ENCODE measurements at places on chromosomes 2 and 18. TPM values are rescaled to one million over a fixed set of nuclear protein-coding genes. Genes with fewer than 3 reads are reported as not detected.

The CXCR1 gene
- total RNA-seq, result not detected

The TIMM21 gene
- total RNA-seq, result 41.9 TPM

The DLX1 gene
- total RNA-seq, result 0.36 TPM

The IL1RL1 gene
- total RNA-seq, result under 0.01 TPM

GRCh38 chr18:79385326-79385707, 10.4 kb upstream of the NFATC1 start:
- no peak for DNase-seq

DNA sequence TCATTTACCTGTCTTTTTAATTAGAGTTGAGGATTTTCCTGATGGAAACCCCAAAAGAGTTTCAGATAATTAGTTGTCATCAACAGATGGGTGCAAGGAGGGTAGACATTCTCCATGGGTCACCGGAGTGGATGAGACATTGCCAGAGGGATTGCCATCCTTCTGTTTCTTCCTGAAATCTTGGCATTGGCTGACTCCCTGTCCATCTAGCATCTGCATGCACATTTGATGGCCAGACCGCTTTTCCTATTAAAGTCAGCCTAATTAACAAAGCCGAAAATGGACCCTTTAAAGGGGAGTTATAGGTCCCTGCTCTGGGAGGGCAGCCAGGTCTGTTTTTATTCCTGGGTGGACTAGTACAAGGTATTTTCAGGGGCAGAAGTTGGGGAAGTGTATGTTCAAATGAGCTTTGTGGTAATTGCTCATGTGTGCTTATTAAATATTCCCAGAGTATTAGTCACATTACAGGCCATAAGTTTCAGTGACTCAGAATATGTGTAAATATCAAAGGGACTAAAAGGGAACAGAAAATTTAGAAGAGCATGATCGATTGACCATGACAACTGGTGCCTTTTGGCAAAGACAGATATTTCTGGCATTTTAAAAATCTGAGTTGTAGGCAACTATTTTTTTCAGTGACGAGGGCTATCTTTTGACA, 209.8 kb downstream of the PHLPP1 start:
- peak; percentile 29 for DNase-seq
